ENCODE measurements at places on chromosomes 12 and 14. TPM values are rescaled to one million over a fixed set of nuclear protein-coding genes. Genes with fewer than 3 reads are reported as not detected.

DNA sequence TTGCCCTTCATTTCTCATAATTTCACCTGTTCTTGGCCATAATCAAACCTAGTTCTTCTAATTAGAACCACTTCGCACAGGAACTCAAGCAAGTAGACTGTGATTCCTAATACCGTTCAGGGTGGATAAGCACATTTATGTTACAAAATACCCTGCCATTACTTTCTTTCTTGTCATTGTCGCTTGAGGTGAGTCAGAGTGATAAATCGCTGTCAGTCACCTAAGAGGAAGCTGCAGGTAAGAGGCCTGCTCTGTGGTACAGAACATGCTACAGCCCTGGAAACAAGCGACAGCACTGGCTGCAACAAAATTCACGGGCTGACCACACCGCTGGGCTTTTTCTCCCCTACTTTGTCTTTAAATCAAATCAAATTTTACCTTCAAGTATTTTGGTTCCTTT is 218.2 kb downstream of the ANO6 start:
- DNase-seq = no peak

- no peak for DNase-seq
Observed at GRCh38 chr12:63976902-63977395, 132.4 kb downstream of the SRGAP1 start.

DNA sequence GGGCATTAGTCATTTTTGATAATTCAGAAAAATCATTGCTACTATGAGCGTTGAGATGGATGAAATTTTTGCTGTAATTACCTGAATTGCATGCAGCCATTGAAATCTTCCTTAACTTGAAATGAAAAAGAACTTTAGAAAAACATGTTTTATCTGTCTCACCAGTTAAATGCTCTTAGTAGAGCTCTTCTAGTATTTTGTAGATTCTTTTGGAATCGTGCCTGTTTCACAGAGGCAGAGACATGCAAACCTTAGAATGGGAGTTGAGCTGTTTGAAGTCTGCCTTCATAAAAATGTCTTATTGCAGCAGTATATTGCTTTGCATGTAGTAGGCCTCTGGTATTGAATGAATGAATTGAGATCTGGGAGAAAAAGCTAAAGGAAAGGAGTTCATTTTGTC is 4.2 kb downstream of the PEX5 start:
- no peak for DNase-seq

- no peak for DNase-seq
Observed at GRCh38 chr14:81009346-81009745, 53.9 kb downstream of the TSHR start.

- DNase-seq = no peak
Observed at GRCh38 chr14:68460541-68460940, 332.3 kb downstream of the ZFP36L1 start.

DNA sequence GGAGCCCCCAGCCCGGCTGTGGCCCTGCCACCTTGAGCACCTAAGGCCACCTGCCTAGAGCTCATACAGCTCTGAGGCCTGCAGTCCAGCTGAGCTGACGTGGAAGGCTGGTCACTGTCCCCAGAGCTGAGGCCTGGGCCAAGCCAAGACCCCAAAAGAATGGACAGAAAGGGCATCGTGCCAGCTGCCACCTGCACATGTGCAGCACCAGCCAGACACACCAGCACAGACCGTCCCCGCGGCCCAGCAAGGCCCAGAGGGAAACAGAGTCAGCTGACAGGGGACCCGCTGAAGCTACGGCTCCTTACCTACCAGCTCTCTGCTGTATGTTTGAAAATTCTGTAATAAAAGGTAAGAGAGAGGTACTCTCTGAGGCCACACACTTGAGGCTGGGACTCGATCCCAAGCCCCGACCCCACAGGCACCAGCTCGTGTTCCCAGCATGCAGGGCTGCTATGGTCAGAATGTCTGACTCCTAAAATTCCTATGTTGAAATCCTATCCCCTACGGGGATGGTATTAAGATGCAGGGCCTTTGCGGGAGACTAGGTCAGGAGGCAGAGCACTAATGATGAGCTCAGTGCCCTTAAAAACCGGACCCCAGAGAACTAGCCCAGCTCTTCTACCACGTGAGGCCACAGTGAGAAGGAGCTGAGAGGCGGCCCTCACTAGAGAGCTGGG is 25.4 kb downstream of the BRF1 start:
- no peak for DNase-seq

DNA sequence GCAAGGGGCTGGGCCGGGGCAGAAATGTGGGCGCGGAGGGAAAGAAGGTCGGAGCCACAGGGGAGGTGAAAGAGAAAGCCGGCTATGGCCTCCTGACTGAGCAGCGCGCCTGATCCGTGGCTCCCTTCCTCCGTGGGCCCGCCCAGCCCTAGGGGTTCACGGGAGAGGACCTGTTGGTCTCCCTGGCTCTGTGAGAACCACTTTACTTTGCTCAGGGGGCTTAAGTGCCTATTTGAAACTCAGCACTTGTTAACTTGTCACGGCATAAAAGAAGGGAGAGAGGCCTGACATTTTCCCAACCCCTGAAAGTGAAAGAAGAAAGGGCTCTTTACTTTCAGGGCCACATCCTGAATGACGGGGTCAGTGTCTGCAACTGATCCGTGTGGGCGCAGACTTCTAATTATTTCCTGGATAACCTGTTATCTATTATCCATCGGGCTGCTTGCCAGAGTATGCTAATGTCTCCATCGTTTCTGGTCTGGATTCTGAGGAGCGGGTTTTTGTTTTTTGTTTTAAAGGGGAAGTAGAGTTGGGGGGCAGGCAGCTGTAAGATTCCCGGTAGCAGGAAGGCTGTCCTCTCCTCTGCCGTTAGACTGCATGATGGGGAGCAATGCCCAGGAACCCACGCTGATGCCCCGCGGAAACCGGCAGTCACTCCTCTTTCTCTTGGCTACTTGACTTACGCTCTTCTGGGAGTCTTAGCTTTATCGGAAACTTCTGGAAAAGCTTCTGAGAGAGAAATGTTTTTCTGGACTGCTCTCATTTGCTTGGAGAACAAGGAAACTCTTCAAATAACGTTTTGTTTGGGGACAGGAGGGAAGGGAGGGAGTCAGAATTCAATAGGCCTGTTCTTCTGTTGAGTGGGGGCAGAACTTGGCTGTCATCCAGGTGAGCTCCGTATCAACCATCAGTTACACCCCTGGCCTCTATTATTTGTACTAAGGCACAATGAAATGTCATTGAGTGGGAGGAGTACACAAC is 127.7 kb upstream of the MAX start:
- peak; percentile 54 for DNase-seq

DNA sequence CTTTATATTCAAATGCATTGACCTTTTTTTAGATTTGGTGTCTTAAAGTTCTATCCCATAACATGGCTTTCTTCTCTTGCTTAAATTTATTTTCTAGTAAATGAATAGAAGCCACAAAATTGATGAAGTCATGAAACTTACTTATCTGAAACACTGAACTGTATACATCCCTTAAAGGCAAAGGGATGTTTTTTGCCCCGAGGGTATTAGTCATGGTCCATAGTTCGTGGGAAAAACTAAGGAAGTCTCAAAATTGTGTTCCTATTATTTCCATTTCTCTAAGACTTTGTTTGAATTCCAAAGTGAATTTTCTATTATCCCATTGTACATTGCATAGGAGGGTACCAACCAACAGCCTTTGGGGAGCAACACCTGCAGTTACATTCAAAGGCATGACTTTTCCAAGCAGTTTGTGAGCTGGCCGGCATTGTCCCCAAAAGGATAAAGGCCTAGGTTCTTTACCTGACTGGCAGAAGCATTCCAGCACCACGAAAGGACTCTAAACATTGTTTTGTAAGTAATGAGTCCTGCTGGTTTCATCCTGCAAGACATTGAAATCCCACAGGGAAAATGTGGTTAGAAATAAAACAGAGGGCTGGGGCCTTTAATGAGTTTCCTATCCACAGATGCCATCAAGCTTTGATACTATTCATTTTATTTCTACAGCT is 473.5 kb downstream of the PRKD1 start:
- no peak for DNase-seq

- no peak for DNase-seq
Observed at GRCh38 chr12:77592836-77593235, 237.9 kb upstream of the NAV3 start.

DNA sequence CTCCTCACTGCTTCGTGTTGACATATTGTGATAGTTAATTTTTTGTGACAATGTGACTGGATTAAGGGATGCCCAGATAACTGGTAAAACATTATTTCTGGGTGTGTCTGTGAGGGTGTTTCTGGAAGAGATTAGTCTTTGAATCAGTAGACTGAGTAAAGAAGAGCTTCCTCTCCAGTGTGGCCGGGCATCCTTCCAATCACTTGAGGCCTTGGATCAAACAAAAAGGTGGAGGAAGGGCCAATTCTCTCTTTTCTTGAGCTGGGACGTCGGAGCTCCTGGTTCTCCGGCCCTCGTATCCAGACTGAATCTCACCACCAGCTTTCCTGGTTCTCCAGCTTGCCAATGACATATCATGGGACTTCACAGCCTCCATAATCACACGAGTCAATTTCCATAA is 240.4 kb downstream of the CHST11 start:
- no peak for DNase-seq

GRCh38 chr14:96748362-96748761 is 48.8 kb upstream of the VRK1 start:
- DNase-seq = no peak

GRCh38 chr14:77601846-77602619 is 14.4 kb downstream of the SPTLC2 start:
- no peak for DNase-seq

DNA sequence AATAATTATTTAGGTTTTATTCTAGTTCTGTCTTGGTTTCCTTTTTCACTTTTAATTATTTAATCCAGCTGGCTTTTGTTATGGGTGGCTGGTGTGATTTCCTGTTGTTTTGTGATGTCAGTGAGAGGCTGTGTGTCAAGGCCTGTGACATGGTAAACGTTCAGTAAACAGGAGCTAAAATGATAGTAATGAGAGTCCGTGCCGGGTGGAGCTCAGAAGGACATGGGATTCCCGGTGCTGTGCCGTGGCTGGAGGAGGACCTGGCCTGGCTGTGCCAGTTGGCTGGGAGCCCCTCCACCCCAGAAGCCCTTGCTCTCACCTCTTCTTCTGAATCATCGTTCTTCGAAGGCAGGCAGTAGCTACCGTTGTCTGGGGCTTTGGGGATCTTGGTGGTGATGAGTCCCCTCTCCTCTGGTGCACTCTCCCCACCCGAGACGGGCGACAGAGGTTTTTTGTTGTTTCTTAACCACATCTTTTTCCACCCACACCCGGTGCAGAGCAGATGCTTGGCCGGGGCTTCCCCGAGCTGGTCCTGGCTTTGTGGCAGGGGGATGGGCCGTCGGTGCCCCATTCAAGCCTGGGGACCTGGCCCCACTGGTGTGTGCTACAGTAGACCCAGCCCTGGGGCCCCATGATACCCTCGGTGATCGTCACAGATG is 29.1 kb downstream of the SH2B3 start:
- DNase-seq = peak; percentile 88

DNA sequence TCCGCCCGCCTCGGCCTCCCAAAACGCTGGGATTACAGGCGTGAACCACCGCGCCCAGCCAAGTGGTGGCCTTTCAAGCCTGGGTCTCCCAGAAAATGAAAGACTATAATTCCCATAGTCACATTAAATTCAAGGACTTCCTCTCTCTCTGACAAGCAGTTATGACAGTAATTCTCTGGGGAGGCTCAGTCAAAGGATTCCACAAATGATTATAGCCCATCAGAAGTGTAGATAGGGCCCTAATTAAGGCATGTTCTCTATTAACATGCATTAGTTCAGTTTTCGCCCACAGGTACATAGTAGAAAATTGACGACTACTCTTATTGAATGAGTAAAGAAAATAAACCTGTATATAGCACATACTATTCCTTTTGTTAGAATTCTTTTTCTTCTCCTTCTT is 16.4 kb downstream of the PRMT8 start:
- no peak for DNase-seq

DNA sequence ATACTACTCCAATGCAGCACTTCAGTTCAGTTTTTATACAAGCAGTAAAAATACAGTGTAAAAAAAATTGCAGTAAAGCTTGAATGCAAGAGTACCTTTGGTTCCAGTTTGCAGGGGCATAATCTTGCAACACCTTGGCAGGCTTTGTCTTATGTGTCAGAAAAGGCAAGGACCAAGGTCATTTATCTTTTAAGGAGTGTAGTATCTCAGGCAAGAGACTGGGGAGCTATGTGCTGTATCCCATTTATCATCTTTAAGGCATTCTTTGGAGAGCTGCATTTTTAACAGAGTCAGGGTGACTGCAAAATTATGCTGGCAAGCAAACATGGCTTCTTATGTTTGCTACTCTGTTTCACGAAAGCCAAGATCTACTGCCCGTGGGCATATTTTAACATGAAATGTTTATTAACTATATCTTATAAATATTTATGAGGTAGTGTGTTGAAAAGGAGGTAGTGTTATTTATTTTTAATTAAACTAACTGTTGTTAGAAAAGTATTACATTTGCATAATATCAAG is 14.8 kb upstream of the DLGAP5 start:
- no peak for DNase-seq

DNA sequence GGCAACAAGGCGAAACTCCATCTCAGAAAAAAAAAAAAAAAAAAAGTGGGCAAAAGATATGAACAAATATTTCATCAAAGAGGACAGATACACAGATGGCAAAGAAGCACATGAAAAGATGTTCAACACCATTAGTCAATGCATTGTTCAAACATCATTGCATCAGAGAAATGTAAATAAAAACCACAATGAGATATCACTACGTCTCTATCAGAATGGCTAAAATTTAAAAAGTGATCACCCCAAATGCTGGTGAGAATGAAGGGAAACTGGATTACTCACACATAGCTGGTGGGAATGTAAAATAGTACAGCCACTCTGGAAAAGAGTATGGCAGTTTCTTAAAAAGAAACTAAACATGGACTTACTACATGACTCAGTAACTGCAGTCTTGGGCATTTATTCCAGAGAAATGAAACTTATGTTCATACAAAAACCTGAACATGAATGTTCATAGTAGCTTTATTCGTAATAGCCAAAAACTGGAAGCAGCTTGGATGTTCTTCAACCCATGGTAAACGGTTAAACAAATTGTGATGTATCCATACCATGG is 3.6 kb downstream of the L2HGDH start:
- no peak for DNase-seq

- DNase-seq = no peak
Observed at GRCh38 chr14:85254711-85255110, 275.2 kb upstream of the FLRT2 start.

DNA sequence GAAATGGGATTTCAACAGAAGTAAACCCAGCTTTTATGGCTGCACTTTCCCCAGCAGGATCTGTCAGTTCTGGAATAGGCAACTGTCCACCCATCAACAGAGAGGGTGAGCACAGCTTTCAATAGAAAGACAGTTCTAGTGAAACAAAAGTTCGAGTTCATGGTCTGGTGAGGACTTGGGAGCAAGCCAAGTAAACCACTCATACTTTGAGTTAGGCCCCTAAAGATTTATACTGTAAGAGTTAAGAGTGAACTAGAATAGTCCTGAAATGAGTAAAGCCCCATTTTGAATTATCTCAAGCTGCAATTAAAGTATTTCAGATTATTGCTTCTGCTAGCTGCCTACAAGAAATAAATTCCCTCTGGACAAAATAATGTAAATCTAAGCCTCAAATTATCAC is 82.6 kb downstream of the METTL25 start:
- DNase-seq = no peak

KCNA5 gene
- not detected for total RNA-seq

KRT75 gene
- not detected for total RNA-seq

SLC22A17 gene
- 3.0 TPM for total RNA-seq

TAS2R43 gene
- 1.7 TPM for total RNA-seq

SRRM4 gene
- not detected for total RNA-seq

NRXN3 gene
- total RNA-seq = not detected

CCDC184 gene
- total RNA-seq = 0.17 TPM

DAD1 gene
- total RNA-seq = 169 TPM

RAB3IP gene
- 24.0 TPM for total RNA-seq

MYF6 gene
- not detected for total RNA-seq

PPFIBP1 gene
- total RNA-seq = 7.7 TPM

KRT77 gene
- not detected for total RNA-seq

PAPLN gene
- 0.30 TPM for total RNA-seq

All from activated CD4-positive, alpha-beta T cell treated with anti-CD3 and anti-CD28 coated beads, Interleukin-2, amount 10 ng/mL, durations not matched to agents 7 days and 5 days (primary cell).